Astrocyte of the spinal cord (primary cell): ENCODE measurements at places on chromosomes 2 and 18.

GRCh38 chr2:179305125-179305524 is 40.5 kb upstream of the SESTD1 start:
- no peak for DNase-seq

DNA sequence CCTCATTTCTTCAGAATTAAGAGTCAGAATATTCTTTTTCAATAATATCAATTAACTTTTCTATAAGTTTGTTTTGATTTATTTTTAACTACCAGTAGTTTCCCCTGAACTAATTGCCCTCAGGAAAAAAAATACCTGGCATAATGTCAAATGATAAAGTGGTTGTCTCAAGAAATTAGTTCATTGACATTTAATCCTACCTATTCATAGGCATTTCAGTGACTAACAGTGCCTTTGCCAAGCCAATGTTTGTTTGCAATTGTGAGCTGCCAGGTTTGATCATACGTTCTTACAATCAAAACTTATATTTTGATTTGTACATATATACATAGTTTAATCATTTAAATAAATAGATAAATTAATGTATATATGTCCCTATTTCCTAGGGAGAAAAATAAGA is 267.3 kb upstream of the MC4R start:
- no peak for DNase-seq

DNA sequence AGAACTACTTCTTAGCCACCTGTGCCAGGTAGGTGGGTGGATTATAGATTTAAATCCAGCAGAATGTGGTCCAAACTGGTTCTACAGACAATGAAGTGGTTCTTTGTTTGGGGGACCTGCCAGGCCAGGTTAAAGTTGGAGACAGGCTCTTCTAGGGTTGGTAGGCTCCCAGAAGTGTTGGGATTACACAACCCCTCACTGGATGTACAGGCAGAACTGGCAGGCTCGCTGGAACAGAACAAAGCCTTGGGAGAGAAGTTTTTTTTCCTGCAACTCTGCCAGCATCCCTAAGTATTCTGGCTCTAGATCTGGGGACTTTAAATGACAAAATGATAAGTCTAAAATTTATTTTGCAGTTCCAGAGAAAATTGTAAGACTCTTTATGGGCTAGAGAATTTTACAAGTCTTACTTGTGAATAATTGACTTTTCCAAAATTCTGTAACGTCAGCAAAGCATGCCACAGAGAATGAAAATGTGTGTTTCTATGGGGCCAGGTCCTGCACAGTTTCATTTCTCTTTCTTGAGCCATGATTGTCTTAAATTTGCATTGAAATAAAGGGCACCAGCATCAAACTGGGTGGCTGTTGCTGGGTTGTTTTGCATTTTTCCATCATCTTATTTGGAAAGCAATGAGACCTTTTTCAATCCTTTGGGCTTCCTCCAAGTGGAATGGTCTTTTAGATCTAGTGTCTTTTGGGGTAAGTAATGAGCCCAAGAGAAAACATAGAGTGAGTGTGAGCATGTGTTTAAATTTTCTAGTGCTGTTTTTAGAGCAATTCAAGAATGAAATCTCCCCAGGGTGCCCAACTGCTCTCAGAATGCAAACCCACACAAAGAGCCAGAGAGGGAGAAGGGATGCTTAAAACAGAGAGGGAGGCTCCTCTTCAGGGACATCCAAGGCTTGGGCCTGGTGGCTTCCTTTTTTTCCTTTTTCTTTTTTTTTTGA is 32.4 kb upstream of the ATL2 start:
- no peak for DNase-seq

GRCh38 chr2:200211643-200212042 is 94.8 kb upstream of the SPATS2L start:
- no peak for DNase-seq

DNA sequence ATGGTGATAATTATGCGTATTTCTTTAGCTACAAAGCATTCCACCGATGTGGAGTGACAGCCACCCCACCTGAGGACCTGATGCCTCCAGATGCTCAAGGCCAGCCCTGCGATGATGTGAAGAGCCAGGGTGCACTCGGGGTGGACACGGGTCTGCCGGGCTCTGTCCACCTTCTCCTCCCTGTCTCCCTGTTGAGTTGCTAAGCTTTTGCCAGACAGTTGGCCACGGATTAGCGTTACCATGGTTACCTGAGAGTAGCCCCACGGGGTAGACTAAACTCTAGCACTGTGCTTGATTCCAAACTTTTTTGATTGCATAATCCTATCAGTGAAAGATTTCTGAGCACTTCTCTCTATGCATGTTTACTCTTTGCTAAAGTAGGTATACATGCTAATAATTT is 86.2 kb downstream of the SMIM21 start:
- DNase-seq = peak; percentile 33

GRCh38 chr2:230225486-230225885 is at the start of gene SP140:
Gene SP140 (plus strand): TSS chr2:230225736. CDS start chr2:230225845, 109 bp downstream.
- no peak for DNase-seq

DNA sequence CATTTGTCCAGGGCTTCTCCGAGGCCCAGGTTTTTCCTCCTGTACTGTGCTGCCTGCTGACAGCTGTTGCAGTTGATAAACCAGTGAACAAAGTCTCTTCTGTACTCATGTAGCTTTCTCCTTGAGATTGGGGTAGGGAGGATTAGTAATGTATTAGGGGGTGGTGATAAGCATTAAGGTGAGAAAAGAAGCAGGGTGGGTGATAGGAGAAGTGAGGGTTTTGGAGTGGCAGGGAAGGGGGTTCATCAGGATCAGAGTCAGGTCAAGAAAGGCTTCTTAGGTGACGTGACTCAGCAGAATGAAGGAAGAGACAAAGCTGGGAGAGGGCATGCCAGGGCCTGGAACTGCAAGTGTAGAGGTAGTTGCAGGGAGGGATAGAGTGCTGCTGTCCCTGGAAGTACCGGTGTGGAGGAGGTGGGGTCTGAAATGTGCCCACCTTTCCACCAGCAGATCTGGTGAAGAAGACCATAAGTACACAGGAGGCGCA is 48.7 kb downstream of the PKP4 start:
- no peak for DNase-seq

DNA sequence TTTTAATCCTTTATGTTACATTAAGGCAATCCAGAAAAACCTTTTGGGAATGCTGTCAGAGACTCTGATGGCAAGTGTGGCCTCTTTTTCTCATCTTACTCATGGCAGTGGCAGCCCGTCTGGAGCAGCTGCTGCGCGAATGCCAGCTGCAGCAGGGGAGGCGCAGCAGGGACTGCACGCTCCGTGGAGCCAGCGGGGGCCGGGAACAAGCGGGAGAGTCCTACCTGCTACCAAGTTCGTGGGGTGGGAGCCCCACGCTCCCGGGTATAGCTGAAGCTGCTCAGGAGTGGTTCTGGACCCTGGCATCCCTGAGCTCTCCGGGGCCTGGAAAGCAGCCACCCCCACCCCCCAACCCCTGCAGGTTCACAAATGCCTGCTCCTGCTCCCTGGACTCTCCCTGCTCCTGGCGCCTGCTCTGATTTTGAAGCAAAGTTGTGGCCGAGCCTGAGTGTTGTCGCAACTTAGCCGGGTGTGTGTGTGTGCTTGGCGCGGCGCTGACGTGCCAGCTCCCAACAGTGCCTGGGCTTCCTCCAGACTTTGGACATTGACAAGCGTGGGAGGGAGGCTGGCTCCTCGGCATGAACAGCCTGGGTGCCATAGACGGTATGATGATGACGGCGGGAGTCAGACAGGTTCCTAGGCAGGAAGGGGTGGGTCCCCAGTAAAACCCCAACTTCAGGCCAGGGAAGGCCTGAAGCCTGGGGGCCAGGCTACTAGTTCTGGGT is 21.7 kb downstream of the TMX3 start:
- DNase-seq = no peak

GRCh38 chr2:216131175-216131926 is 22.2 kb downstream of the XRCC5 start:
- no peak for DNase-seq

DNA sequence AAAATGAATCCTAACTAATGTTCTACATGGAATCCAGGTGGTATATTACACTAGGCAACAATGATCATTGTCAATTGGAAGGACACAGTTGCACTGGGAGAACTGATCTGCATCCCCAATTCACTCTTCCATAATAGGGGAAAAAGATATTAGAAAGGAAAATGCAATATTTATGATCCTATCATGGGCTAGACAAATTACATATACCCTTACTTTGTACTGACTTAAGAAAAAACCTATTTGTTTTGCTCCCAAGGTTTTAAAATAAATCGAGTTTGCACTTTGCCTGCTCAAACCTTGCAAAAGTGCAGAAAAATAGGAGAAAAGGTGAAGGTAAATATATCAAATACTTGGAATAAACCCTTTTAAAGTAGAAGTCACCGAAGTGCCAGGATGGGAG is 11.0 kb upstream of the PAX3 start:
- no peak for DNase-seq

GRCh38 chr2:216404010-216404618 is 8.2 kb upstream of the SMARCAL1 start:
- peak; percentile 33 for DNase-seq

- DNase-seq = peak; percentile 8
Measured at GRCh38 chr2:199370150-199370780, 87.5 kb downstream of the SATB2 start.

DNA sequence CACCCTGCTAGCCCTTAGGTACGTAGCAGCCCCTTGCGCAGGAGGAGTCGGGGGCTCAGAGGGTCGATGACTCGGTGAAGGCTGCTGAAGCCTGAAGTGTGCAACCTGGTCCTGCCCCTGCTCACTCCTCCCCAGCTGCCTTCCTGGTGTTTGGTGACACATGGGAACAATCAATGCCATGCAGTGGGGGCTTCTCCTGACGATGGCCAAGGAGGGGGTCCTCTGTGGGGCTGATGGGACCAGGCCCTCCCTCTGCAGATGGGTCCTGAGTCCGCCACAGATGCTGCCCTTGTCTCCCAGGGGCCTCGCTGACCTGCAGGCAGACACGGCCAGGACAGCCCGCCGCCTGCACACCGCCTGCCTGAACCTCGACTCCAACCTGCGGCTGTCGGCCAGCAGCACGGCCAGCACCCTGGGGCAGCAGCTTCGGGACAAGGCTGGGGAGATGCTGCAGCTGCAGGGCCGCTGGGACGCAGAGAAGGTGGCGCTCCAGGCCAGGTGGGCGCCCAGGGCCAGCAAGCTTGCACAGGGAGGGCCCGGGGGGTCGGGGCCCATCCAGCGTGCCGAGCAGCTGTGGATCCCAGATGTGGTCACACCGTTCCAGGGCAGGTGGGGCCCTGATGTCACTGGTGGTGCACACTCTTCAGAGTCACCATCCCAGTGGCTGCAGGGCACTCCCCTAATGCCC is 24.6 kb downstream of the CROCC2 start:
- DNase-seq = no peak
